ENCODE measurements at places on chromosomes 7 and 10.

- no peak for DNase-seq
Measured at GRCh38 chr10:71975871-71976725, 11.9 kb downstream of the CHST3 start.

DNA sequence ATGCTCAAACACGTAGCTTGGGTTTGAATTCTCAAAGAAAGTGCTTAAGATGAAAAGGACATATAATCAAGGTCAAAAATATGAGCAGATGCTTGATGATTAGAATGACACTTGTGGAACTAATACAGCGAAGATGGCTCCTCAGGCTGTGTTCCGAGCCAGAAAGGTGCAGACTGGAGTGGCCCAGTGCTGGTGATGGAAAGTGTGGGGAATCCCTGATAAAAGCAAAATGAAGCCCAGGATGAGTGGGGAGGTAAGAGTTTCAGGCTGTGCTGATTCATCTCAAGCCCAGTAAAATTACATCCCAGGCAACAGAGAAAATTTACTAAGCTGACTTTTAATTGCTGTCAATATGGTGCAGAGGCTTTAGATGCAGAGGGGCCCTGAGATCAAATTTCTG, 77.8 kb upstream of the IKZF1 start:
- no peak for DNase-seq

- DNase-seq, result no peak
Measured at GRCh38 chr10:111392159-111392558, 315.3 kb downstream of the ADRA2A start.

GRCh38 chr10:110075686-110076085, 67.9 kb downstream of the ADD3 start:
- DNase-seq, result no peak

GRCh38 chr7:140691376-140692045, 5.0 kb upstream of the NDUFB2 start:
- DNase-seq, result no peak
